HTR-8/SVneo (cell line): ENCODE measurements at places on chromosomes 4 and X.

DNA sequence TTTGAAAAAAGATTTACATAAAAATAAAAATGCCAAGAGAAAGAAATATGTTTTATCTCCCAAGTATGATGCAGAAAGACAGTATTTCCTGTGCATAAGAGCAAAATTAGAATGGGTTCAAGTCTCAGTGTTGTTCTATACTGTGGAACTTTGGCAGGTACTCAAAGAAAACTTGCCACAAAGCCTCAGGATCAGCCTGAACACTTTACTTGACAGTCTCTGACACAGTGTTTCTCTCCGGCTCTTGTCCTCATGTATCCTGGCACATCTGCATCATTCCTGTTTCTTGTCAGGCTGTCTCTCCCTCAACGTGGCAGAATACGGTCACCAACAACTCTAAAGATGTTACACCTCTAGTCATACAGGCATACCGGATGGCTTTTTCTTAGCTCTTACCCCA is 273.7 kb downstream of the ARHGAP24 start:
- DNase-seq: no peak

DNA sequence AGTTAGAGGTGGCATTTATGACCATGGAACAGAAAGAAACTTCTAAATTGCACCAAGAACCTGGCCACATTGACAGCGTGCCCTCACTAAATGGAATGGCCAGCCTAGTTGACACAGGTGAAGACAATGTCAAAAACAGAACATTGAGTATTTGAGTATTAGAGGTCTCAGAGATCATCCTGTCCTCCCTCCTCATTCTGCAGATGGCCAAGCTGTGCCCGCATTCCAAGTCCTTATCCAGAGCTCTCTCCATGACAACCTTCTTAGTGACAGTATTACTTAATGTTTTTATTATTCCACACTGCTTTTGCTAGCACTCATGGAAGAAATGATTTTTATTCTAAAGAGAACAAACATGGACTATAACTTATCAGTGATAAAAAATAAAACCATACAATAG is 9.9 kb upstream of the CCDC110 start:
- no peak for DNase-seq

DNA sequence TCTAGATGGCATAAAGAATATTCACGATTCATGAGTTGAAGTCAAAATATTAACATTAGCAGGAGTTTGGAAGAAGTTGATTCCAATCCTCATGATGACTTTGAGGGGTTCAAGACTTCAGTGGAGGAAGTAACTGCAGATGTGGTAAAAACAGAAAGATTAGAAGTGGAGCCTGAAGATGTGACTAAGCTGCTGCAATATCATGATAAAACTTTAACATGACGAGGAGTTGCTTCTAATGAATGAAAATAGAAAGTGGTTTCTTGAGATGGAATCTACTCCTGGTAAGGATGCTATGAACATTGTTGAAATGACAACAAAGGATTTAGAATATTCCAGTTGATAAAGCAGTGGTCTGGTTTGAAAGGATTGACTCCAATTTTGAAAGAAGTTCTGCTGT is 70.1 kb upstream of the TMLHE start:
- DNase-seq: no peak

DNA sequence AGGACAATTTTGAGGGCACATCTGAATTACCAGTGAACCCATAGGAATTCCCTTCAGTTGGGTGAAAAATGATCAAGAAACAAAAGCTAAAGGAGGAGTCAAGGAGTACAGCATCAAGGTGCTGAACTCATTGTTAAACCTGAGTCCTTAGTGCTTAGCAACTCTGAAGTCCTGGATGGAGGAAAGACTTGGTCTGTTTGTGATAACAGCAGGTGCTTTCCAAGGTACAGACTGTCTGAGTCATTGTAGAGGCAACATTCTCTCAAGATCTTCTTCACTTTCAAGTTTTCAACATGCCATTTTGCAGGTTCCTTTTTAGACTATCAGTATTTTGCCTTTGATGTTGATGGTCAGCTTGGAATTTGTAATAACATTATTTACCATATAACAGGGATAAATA is 293.9 kb downstream of the AFF2 start:
- no peak for DNase-seq

GRCh38 chr4:130703211-130703935 is 1607.4 kb downstream of the C4orf33 start:
- DNase-seq: no peak

- DNase-seq: no peak
Measured at GRCh38 chrX:45508454-45508853, 307.8 kb upstream of the DIPK2B start.

GRCh38 chr4:96784336-96784735 is 944.4 kb downstream of the PDHA2 start:
- no peak for DNase-seq

GRCh38 chr4:149886786-149887490 is 71.3 kb upstream of the IQCM start:
- no peak for DNase-seq

DNA sequence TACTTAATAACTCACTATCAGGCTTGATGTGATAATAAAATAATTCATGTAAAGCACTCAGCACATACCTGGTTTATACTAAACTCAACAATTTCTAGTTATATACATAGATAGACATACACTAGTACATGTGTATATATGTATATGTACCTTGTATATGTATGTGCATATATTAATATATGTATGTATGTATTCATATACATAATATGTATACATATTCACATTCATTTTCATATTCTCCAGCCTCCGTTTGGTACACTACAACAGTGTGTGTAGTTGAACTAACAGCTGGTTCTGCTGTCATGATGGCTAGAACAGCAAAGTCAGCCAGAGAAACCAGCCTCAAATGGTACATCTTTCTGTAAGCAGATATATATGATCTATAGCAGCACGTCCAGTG is 670.1 kb downstream of the RPA4 start:
- no peak for DNase-seq

GRCh38 chrX:74242484-74243138 is 61.4 kb upstream of the ZCCHC13 start:
- DNase-seq: no peak

- no peak for DNase-seq
Measured at GRCh38 chr4:47519239-47519883, 34.3 kb downstream of the ATP10D start.

- no peak for DNase-seq
Measured at GRCh38 chrX:129310000-129310399, 213.3 kb downstream of the SMARCA1 start.

- no peak for DNase-seq
Measured at GRCh38 chr4:25592736-25593135, 62.9 kb upstream of the SLC34A2 start.

GRCh38 chr4:113169368-113169767 is 119.9 kb downstream of the ANK2 start:
- DNase-seq: no peak

DNA sequence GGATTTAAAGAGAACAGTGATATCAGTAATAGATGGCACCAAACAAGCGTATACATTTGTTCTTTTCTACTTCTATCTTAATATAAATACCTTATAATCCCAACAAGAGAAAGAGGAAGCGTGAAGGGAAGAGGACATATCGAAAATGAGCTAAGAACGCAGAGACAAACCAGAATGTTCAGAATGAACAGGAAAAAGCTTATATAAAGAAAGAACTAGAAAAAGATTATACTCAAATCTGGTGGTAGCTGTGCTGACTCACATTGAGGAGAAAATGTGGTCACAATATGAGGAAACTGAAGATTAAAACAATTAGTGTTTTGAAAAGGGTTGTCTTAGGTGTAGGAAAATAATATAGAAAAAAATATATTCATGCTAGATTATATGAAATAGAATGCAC is 2.0 kb upstream of the GPR34 start:
- no peak for DNase-seq

GRCh38 chrX:50375481-50376267 is 95.0 kb downstream of the DGKK start:
- DNase-seq: no peak
